Stimulated activated CD8-positive, alpha-beta memory T cell treated with anti-CD3 and anti-CD28 coated beads, Interleukin-15, amount 100 ng/mL, for 1 hour (primary cell): ENCODE measurements at places on chromosomes 4 and X.
A peak's percentile ranks its signal among the peaks of the same experiment; 100 is the strongest.

GRCh38 chrX:17170973-17171372 is 204.0 kb upstream of the NHS start:
- no peak for DNase-seq

GRCh38 chr4:120611092-120611491 is 311.4 kb downstream of the PRDM5 start:
- DNase-seq: no peak

DNA sequence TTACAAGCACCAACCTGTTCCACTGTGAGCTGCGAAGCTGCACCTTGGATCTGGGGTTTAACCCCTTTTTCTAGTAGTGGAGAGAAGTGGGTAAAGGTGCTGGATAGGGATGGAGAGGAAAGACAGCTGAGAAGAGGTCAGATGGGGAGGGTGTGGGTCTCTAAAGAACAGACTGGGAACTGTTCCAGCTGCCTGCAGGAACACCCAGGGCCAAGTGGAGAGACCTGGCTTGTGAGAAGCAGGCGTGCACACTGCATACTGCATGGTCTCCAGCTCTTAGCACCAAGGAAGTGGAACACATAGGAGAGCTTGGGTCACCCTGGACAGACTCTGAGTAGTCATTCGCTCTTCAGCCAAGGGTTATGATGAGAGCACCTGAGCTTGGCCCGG is 16.1 kb downstream of the BCOR start:
- no peak for DNase-seq

DNA sequence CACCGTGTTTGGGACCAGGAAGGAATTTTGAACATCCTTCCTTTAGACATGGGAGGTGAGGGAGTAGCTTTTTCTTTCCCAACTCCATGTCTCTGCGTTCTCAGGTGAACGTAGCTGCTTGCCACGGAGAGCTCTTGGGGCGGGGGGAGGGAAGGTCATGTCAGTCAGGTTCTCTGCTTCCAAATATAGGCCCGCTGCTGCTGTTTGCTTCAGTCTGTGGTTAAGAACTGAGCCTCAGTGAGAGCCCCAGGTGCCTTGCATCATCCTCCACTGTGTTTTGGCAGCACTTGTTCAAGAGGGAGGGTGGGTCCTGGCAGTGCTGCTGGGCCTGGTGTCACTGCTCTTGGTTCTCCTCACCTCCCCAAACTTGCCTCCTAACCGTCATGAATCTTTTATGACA is 46.5 kb downstream of the HADH start:
- DNase-seq: peak; percentile 21

- DNase-seq: no peak
These were observed 10.6 kb upstream of the SLC2A9 start for GRCh38 chr4:10031668-10032590.

- DNase-seq: no peak
These were observed 41.6 kb upstream of the ADRA2C start for GRCh38 chr4:3724319-3725231.

DNA sequence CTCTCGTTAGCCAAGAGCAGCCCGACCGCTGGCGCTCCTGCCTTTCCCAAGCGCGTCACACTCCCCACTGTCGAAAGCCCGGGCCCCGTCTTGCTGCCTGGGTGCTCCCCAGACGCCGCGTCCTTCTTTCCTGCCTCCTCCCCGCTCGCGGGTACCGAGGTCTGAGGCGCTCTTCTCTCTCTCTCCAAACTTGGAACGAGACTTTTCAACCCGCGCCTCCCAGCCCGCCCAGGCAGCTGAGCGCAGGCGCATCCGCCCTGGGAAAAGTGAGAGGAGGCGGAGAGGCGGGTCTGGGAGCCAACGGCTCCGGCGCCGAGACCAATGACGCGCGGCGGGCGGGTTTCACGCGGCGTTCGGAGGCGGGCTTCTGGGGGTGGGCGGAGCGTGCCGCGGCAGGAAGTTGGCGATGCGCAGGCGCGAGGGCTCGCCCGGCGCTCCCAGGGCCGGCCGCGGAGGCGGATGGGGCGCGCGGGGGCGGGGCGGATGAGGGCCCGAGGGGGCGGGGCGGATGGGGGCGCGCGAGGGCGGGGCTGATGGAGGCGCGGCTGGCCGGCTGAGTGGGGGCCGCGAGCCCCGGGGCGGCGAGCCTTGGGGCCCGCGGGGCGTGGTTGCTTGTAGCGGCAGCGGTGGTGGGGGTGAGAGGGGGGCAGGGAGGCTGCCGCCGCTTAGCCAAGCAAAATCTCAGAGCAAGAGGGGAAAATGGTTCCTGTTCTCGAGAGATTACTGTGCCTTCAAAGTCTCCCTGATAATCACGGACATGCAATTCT is at the start of gene RBBP7:
TSS of gene RBBP7 (minus strand) at position 268 of the 767 bp plus-strand sequence. CDS start 309 bp downstream, outside the sequence.
- peak; percentile 66 for DNase-seq

GRCh38 chr4:69999420-69999819 is 3.7 kb downstream of the STATH start:
- DNase-seq: no peak

DNA sequence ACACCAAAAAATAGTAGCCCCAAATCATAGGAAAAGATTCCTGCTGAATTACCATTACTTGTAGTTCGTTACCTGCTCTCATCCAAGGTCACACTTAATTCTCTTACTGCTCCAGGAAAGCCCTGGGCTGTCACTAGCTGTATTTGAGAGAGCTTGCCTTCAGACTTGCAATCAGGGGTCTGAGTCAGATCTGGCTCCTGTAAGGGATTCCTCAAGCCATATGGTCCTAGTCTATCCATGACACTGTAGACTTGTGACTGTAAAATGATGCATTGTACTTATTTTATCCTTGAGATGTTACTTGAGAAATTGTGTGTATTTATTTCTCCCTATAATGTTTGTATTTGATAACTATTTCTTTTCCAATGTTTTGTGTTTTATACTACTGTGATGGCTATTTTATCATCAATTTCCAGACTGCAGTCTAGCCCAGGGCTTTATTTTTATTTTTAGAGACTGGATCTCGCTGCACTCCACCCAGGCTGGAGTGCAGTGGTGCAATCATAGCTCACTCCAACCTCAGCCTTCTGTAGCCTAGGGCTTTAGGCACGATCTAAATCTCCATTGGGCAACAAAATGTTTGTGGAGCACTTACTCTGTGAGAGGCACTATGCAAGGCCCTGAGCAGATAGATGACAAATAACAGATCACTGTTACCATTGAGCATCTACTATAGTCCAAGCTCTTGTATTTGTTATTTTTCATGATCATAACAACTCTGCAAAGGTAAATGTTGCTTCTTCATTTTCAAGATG is 24.2 kb downstream of the ERVMER34-1 start:
- DNase-seq: no peak

- DNase-seq: no peak
These were observed 185.7 kb downstream of the UNC5C start for GRCh38 chr4:95362906-95363558.

GRCh38 chr4:41751449-41752061 is 3.0 kb upstream of the PHOX2B start:
- no peak for DNase-seq

DNA sequence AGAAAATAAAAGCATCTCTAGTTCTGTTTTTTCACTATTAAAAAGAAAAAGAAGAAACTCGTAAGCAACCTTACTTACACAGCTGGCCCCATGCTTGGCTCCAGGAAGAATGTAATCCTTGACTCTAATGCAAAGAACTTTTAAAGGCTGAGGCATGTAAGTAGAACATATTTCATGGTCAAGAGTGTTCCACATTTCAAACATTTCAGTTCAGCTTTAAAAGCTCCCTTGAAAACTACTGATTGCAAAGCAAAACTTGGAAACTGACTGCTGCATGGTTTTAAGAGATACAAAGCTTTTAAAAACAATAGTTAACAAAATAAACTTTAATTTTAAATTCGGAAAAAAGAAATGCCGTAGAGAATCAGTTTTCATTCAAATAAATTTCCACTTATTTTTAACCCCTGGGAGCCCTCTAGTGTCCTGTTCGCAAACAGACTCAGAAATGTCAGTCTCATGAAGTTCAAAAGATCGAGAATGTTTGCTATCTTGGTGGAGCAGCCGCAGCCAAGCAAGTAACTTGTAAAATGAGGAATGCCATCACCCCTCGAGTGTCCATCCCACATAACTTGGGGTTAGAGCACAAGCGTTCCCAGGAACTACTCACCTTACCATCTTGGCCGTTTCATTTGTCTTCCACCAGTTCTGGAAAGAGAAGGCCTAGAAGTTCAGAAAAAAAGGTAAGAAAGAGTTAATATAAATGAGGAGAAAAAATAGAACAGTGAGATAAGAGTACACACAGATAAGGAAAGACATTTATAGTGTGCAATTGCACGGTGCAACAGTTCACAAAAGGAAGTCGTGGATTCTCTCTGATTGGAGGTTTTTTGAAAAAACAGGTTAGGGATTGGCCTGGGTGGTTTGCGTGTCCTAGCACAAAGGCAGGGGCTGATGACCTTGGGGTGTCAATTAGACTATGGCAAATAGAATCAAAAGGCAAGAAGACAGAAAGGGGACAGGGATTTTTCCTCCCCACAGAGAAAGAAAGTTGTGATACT is at the start of gene GASK1B:
TSS of gene GASK1B (minus strand) at position 765 of the 998 bp plus-strand sequence. CDS start 1,650 bp downstream, outside the sequence.
- no peak for DNase-seq

GRCh38 chr4:25666031-25666630 is 10.5 kb downstream of the SLC34A2 start:
- DNase-seq: no peak

- DNase-seq: no peak
These were observed 11.9 kb upstream of the TRIML1 start for GRCh38 chr4:188127214-188127874.

DNA sequence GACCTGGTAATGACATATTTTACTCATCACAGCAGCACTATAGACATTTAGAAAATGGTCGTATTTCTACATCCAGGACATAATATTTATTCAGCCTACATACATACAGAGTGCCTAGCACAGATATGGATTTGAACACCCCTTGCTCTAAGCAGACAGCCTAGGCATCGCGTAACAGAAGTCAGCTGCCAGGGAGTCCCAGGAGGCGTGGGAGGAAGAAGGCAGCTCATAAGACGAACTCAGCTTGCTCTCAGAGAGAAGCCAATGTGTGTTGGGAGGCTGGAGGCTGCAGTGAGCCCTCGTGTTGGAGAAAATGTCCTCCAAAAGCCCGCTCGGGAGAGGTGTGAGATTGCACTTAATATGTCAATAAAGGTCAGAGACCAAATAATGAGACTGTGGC is 131.6 kb downstream of the BCOR start:
- no peak for DNase-seq

DNA sequence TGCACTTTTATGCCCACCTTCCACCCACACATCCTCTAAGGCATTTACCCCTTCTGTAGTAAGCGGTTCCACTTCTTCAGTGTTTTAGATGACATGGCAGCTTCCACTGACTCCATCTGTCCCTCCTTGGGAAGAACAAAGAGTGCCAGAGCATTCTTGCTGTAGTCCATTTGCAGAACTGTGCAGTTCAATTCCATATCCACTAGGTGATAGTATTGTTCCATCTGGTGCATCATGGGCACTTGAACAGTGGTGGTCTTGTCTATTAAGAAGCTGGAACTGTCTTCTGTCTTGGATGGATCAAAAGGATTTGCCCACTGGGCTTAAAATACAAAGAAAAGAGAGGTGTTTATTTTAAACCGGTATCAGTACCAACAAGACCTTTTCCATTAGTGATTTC is 3.5 kb downstream of the SERPINA7 start:
- DNase-seq: no peak

GRCh38 chr4:1210971-1211370 is 38.0 kb downstream of the CTBP1 start:
- DNase-seq: no peak

GRCh38 chrX:130669233-130669632 is 233.8 kb downstream of the ENOX2 start:
- DNase-seq: no peak

- no peak for DNase-seq
These were observed 64.8 kb downstream of the NDST3 start for GRCh38 chr4:118099106-118099505.

DNA sequence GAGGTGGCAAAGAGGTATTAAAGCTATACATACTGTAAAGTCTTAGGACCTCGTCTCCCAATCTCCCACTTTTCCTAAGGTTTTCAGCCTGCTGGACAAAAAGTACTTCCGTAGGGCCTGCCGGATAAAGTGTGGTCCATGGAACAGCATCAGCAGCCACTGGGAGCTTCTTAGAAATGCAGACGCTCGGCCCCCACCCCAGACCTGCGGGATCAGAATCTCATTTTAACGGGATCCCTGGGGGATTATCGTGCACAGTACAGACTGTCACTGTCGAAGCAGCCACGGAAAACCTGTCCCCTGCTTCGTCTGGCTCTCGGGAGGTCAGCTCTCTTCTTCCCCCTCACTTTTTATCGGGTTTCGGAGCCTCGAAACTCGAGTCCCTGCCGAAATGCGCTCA is 802 bp downstream of the ADGRG2 start:
- no peak for DNase-seq

- DNase-seq: no peak
These were observed 993.6 kb downstream of the ARAP2 start for GRCh38 chr4:35250761-35251160.

DNA sequence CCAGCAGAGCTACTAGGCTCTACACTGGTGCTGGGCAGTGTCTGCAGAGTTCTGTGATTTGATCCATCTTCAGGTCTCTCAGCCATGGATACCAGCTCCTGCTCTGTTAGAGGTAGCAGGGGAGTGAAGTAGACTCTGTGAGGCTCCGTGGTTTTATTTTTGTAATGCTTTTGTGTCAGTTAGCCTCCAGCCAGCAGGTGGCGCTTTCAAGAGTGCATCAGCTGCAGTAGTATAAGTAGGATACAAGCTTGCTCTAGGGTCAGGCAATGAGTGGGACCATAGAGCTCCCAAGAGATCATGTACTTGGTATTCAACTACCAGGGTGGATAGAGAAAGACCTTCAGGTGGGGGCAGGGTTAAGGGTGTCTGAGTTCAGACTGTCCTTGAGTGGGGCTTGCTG is 362.5 kb upstream of the TRAM1L1 start:
- DNase-seq: no peak

GRCh38 chr4:101141855-101142254 is 205.5 kb downstream of the PPP3CA start:
- DNase-seq: no peak
